MCF 10A (cell line): ENCODE measurements at places on chromosomes 7 and 10.

GRCh38 chr7:131224996-131225395 lies 102.7 kb upstream of the MKLN1 start:
- no peak for DNase-seq

- no peak for DNase-seq
Observed at GRCh38 chr7:2404714-2405119, 1.3 kb downstream of the CHST12 start.

- DNase-seq, result no peak
Observed at GRCh38 chr7:152608656-152609055, 67.3 kb downstream of the XRCC2 start.

DNA sequence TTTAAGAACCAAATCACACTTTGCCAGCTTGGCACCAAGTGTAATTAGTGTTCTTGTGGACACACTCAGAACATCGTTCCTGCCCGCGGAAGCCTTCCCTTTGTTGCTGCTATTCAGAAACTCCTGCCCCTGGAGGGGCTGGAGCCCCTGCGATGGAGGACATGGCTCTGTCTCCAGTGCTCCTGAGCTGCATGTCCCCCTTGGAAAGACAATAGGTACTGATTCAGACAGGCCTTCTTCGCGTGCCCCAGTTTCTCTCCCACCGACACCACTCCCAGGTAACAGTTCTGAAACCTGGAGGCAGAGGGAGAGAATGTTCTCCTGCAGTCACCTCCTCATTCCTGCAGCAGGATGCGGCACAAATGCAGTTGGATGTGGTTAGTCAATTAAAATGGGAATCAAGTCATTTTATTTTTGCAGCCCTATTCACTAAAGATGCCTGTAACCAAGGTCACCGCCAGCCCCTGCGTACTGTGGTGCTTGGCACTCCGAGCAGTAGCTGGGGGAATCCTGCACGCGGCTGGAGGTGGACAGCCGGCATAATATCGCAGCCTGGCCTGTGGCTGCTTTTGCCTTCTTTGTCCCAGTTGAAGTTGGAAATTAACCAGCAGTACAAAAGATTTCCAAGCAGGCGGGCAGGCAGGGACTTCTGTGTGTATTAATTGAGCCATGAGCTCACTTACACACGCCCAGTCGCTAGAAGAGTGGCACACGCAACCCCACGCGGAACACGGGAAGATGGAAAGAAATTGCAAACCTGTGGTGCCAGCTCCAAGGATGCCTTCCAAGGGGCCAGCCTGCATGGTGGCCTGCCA lies 205.7 kb downstream of the EBF3 start:
- no peak for DNase-seq

DNA sequence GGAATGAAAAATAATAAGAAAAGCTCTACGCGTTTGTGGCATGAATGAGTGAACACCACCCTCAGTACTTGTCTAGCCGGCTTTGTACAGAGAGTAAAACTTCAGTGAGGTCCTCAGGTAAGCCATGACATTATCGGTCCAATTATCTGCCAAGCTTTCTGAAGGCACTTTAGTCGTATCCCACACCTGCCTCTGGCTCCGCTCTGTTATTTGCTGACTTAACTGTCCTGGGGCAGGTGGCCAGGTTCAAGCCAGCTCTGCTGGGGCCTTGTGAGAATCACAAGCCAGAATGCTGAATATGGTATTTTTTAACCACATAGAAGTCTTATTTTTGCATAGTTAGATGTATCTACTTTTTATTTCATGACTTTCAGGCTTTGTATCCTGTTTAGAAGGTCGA lies 66.0 kb upstream of the FHIP2A start:
- no peak for DNase-seq

DNA sequence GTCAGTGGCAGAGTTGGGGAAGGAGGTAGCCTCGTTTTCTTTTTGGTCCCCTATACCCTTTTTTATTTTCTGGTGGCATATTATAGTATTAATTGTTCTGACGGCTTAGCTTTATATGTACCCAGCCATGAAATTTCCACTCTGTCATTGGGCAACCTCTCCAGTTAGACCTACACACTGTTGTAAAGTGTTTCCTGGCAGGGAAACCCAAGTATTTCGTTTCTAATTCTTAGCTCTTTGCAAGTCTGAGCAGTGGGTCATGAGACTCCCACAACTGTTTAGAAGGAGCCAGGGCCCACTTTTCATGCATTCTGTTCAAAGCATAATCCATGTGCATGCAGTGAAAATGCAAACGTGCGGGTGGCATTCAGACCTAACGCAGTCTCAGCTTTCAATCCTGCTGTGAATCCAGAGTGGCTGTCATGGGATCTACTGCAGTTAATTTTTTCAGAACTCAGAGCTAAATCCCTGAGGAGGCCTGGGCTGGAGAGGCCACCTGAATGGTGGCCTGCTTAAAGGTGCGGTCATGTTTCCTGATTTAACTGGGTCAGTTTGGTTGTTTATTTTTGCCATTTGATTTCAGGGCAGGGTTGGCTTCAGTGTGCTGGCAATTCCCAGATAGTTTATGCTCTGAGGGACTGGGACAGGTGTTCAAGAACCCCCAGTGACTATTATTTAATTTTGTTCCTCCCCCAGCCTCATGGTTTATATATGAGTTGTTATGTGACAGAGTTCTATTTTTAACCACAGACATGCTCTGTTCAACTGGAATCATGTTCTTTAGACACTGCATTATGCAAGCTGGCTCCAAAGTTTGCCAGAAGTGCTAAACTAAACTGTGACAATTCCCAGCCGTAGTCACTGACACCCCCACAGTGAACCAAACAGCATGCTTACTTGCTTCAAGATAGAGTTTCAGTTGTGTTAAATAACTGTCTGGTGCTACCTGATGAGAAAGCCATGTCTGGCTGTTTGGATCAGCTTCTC lies 27.4 kb upstream of the SYPL1 start:
- DNase-seq, result peak; percentile 4

DNA sequence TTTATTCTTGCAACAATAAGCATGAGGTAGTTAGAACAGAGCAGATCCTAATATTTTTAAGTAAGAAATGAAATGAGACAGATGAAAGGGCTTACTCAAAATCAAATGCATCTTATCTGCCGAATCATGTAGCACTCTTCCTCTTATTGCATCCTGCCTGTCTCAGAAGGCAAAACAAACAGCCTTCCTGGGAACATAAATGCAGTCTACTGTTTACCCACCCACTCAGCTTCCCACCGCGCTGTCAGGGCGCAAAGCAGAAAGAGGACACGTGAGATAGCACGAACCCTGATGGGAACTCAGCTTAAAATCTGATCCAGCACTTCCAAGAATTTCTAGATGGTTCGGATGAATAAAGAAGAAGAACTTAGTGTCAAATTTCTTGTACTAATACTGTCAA lies 114.4 kb upstream of the CDK1 start:
- DNase-seq, result no peak

DNA sequence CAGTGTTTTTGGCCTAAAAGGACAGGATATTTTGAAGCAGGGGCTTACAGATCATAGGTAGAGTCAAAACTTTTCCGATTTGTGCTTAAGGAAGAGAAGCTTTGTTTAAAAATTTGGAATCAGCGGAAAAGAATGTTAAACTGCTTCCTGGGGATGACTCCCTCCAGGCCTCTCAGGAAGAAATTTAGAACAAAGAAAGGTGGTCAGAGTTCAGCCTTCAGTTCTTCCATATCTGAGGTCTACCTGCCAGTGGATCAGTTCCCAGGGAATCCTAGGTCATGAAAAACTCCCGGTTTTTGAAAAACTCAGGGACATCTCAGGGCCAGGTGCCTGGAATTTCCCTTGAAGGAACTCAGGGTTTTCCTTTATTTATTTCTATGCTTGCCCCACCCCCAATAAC lies 100.3 kb downstream of the MCU start:
- no peak for DNase-seq

DNA sequence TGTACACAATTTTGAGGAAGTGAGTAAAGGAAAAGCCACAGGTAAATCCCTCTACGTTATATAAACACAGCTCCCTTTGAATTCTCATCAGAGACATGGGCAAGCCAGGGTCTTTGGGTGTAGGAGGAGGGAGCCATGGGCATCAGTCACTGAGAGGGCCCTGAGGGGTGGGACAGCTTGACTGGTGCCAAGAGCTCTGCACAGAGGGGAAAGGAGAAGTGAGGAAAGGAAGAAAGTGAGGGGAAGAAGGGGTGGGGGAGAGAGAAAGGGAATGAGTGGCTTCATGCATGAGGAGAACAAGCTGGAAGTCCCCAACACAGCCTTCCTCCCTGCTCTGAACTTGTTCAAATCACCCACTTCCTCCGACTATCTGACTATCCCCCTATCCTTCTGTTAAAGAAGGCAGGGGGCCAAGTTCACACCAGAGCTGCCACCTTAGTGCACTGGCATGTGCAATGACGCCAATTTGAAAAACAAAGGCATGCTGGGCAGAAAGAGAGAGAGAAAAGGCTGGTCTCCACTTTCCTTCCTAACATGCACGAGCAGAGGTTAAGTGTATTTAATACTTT lies 16.4 kb upstream of the RNF148 start:
- DNase-seq, result no peak

DNA sequence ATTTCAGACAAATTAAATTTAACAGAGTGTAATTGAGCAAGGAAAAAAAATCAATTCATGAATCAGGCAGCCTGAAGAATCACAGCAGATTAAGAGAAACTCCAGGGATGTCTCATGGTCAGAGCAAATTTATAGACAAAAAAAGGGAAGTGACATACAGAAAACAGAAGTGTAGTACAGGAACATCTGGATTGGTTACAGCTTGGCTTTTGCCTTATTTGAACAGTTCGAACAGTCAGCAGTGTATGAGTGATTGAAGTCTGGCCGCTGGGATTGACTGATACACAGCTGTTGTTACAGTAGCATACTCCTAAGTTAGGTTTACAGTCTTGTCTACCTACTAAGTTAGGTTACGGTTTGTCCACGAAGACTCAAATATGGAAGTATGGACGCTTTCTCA lies 255.3 kb downstream of the HPSE2 start:
- no peak for DNase-seq

DNA sequence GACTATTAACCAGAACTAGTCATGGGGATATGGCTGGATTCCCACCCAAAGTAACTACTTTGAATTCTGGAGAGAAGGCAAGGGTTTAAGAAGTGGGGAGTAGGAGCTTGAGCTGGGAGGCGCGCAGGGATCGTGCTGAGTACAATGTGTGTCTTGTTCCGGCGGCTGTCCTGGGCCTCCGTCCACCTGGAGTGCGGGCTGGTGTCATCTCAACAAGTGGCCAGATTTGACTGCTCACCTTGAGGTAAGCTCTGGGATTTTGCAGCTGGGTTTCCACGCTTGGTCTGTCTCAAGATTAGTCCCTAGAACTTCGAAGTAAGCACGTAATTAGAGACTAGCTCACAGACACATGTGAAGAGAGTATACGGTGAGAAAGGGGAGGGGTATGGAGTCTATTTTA lies 49.4 kb downstream of the GLRX3 start:
- no peak for DNase-seq

- DNase-seq, result no peak
Observed at GRCh38 chr7:90738249-90738648, 142.1 kb downstream of the CDK14 start.

DNA sequence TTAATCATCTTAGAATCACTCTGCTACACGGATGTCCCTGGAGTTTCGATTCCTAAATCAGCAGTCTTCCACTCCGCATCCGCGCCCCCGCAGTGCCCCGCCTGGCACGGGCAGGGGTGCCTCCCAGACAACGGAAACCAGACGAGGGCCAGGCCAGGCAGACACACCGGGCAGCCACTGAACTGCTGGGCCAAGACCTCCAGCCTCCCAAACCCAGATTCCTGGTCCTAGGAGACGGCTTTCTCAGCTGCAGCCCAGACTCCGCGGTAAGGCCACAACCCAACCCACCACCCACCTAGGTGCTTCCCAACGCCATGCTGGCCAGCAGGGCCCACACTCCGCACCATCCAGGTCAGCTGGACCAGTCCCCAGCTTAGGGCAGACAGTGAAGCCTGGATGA lies 33.2 kb downstream of the MAD1L1 start:
- DNase-seq, result no peak

- no peak for DNase-seq
Observed at GRCh38 chr10:89379103-89379502, 1.2 kb downstream of the IFIT1B start.

DNA sequence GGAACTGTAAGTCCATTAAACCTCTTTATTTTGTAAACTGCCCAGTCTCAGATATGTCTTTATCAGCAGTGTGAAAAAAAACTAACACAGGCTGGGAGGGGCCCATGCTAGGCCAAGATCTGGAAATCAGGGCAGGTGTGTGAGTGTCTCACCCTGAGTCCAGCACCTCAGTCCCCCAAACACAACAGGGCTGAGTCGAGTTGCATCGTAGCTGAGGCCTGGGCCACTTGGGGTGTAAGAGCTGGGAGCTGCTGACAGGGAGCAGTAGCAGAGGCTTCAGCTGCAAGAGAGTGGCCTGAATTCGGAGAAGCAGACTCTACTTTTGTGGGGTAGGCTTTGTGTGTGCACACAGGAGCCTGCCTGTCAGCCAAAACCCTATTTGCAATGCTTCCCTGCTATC lies 553.1 kb downstream of the PTPRN2 start:
- DNase-seq, result no peak

DNA sequence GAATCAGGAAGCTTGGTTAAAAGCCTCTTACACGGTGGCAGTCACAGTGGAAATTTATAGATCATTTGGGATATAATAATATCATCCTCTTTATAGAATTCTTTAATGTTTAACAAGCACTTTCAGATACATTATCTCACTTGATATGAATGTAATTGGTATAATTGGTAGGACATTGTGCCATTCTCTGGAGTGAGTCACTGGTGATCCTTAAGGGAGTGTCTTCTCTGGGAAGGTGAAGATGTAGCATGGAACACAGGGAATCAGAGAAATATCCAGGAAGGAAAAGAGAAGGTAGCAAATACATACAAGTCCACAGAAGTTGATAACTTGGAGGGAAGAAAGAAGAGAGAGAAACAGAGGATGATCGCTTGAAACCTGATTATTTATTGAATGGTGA lies 9.8 kb downstream of the PTPRZ1 start:
- DNase-seq, result peak; percentile 23

- DNase-seq, result no peak
Observed at GRCh38 chr10:127739908-127740307, 2.9 kb downstream of the FOXI2 start.

- DNase-seq, result no peak
Observed at GRCh38 chr10:13016426-13016825, 14.9 kb upstream of the CCDC3 start.

DNA sequence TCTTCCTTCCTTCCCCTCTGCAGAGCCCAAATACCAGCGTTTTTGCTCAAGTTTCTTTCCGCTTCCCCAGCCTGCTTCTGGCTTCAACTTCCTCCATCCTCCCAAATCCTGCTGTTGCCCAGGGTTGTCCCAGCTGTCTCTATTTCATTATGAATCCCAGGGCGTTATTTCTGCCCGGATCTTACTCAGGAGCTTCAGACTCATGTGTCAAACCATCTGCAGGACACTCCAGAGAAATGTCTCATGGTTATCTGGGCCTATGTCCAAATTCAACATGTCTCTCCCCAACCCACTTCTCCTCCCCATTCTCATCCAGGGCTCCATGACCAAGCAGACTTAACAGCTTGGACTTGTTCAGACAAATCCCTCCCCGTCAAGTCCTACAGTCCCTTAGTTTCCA lies 15.6 kb downstream of the ARHGAP22 start:
- DNase-seq, result peak; percentile 87

DNA sequence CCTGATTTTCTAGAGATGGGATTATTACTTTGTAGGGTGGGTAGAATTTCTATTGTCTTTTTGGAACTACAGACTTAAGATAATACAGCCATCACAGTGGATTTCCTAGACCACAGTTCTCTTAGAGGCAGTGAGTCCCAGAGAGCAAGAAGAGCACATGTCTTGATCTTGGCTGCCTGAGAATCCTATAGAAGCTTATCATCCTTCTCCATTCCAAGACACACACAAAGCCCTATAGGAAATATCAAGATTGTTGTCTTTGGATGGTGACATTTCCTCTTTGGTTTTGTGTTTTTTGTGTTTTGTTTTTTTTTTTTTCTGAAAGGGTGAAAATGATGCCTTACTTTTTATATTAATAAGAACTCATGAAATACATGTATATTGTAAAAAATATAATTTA lies 143.1 kb downstream of the AHR start:
- DNase-seq, result no peak
